ENCODE measurements at places on chromosomes 12 and 14.

- no peak for DNase-seq
Observed at GRCh38 chr14:95034788-95035187, 122.5 kb downstream of the DICER1 start.

- DNase-seq, result no peak
Observed at GRCh38 chr14:35254736-35255135, 37.4 kb upstream of the PSMA6 start.

- DNase-seq, result no peak
Observed at GRCh38 chr14:101627915-101628262, 66.6 kb downstream of the DIO3 start.

GRCh38 chr12:2335916-2336315 is 283.1 kb downstream of the CACNA1C start:
- no peak for DNase-seq

DNA sequence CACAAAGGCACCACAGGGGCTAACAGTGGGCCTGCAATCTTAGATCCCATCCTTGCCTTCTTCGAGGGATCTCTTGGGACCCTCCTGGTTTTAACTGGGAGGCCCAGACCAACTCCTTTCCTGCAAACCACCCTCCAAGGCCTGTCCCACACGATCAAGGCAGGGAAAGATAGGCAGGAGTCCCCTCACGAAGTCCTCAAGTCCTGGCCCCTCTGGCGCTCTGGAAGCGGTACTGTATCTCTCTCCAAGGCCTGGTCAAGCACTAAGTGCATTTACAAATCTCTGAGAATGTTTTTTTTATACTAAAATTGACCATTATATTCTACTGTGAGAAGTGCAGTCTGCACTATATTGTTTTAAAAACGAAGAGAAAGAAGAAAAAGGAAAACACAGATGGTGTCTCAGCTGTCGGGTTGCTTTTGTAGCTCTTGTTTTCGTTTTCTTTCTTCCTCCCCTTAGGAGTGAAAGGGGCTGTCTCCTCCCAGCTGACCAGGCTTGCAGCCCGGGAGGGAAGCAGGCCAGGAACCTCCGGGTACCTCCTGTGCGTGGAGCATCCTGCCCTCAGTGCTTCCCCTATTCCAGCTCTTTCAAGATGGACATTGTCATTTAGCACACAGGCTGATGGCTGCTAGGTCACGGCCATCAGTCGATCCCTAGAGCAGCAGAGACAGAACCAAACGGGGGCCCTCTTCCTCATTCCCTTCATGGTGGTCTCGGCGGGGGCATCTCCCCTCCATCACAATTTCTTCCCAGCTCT is 56.7 kb downstream of the FAM222A start:
- no peak for DNase-seq

DNA sequence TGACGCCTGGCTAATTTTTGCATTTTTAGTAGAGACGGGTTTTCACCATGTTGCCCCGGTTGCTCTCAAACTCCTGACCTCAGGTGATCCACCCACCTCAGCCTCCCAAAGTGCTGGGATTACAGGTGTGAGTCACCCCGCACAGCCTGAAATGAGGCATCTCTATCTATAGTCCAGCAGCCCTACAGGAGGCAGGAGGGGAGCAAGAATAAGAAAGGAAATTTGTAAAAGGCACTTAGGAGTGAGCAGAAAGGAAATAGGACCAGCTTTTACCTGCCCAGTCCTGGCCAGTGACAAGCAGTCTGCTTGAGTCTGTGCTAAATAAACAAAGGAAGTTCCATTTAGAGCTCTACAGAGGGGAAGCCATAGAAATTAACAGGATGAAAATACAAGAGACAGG is 15.0 kb upstream of the PSMA6 start:
- no peak for DNase-seq

- no peak for DNase-seq
Observed at GRCh38 chr12:129903092-129903945, 506 bp downstream of the TMEM132D start.

GRCh38 chr12:94819011-94819410 is 168.7 kb upstream of the TMCC3 start:
- DNase-seq, result no peak

DNA sequence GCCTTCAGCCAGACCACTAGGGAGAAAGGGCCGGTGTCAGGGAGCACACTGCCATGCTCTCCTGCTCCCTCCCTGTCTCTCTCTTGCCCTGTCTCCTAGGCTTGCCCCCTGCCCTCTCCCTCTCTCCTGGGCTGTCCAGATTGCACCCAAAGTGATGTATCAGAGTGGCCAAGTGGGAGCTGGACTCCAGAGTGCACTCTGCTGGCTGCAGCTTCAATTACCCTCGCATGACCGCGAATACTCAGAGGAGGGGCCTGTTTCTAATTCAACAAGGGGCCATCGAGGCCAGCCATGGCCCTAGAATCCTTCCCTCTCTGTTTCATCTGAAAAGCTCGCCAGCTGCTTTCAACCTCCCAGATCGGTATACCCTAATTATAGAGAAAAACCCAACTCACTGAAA is 206.4 kb upstream of the FKBP4 start:
- DNase-seq, result no peak

GRCh38 chr12:64655141-64655540 is 44.8 kb downstream of the RASSF3 start:
- no peak for DNase-seq

GRCh38 chr12:54572881-54573280 is 15.6 kb downstream of the PPP1R1A start:
- DNase-seq, result no peak

- no peak for DNase-seq
Observed at GRCh38 chr12:85296362-85296761, 16.3 kb downstream of the ALX1 start.

DNA sequence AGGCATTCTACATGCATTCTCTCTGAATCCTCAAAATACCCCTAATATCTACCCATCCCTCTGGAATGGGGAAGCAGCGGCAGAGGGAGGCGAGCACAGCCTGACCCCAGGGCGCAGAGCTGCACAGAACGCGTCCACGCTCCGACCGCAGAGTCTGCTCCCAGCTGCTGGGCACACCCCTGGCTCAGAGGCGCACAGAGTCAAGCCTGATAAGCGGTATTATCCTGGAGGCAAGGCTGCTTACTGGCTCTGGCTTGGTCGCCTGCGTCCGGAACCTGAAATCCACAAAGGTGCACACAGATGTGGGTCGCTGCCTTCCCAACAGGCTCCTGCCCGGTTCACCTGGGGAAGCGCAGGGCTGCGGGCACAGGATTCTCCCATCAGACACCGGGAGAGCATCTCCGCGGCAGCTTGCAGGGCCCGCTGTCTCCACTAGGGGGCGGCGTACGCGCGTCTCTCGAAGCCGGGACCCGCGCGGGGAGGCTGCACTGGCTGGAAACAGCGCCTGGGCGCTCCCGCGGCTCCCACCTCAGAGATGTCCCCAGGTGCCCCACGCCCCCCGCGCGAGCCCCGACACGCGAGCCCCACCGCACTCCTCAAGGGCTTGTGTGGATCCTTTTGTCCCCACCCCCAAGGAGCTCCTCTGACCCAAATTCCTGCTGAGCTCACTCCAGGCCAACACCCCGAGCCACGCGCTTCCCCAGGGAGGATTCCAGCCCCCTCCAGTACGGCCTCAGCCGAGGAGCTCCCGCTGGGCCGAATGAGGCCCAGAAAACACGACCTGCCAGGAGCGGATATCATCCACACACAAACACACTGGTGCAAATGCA is 120.1 kb upstream of the FZD10 start:
- DNase-seq, result no peak

DNA sequence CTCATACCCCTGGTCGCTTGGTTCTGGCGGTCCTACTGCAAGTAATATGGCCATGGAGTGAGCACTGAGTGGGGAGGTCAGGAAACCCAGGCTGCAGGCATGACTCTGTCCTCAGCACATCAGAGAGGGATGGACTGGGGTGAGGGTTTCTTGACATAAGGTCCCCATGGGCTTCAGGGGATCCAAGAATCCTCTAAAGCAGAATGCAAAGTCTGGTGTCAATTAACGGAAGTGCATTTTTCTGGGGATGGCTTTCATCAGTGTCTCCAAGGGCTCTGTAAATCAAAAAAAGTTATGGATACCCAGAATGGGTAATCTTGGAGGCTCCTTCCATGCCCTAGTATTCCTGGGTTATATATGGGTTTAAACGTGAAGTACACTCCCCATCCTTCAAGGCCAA is 3.7 kb downstream of the FIGNL2 start:
- DNase-seq, result no peak

- no peak for DNase-seq
Observed at GRCh38 chr14:100711493-100711892, 15.2 kb upstream of the DLK1 start.

- DNase-seq, result no peak
Observed at GRCh38 chr14:103090481-103091020, 4.0 kb upstream of the EXOC3L4 start.

- no peak for DNase-seq
Observed at GRCh38 chr12:124321556-124322270, 26.8 kb downstream of the RFLNA start.
